ENCODE measurements at places on chromosomes 1 and 21.

- DNase-seq, result no peak
Measured at GRCh38 chr1:174068000-174068399, 45.8 kb upstream of the RC3H1 start.

- DNase-seq, result no peak
Measured at GRCh38 chr1:232550007-232550406, 79.9 kb downstream of the SIPA1L2 start.

DNA sequence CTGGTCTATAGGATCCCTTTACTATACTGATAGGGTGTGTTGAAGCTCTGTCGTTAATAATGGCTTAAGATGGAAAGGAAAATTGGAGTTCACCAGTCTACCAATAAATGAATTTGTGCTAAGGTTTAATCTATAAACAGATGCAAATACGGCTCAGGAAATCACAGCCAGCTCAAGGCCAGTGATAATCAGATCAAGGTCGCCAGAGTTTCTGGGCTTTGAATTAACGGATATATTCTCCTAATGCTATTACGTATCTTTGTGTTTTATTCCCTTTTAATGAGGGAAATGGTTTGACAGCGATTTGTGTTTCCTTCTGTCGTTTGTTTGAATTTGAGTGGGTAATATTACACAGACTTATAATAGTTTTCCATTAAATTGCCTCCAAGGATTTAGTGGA, 279.6 kb downstream of the BACH1 start:
- DNase-seq, result no peak

- DNase-seq, result no peak
Measured at GRCh38 chr1:194184425-194184824, 998.0 kb upstream of the B3GALT2 start.

- DNase-seq, result no peak
Measured at GRCh38 chr1:155026588-155026987, 7.0 kb downstream of the DCST2 start.

- no peak for DNase-seq
Measured at GRCh38 chr21:45104560-45104959, 30.2 kb downstream of the ADARB1 start.

GRCh38 chr1:109659145-109659544, 3.2 kb downstream of the GSTM4 start:
- DNase-seq, result no peak
